AG09309 (cell line): ENCODE measurements at places on chromosomes 6 and 20.

GRCh38 chr6:55069132-55069781 is 105.1 kb upstream of the HCRTR2 start:
- peak; percentile 31 for DNase-seq

DNA sequence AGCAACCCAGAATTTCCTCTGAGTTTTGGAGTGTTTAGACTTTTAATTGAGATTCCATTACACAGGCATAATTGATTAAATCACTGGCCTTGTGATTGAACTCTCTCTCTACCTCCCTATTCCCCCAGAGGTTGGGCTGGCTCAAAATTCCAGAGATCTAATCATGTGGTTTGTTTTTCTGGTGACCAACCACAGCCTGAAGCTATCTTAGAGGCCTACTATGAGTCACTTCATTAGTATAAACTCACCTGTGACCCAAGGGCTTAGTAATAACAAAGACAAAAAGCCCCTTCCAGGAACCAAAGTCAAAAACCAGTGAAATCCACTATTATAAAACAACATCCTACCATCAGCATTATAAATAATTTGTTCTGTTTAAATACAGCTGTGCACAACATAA is 992.5 kb upstream of the CITED2 start:
- DNase-seq = no peak

- no peak for DNase-seq
These were observed 19.1 kb downstream of the XRN2 start for GRCh38 chr20:21322083-21322710.

DNA sequence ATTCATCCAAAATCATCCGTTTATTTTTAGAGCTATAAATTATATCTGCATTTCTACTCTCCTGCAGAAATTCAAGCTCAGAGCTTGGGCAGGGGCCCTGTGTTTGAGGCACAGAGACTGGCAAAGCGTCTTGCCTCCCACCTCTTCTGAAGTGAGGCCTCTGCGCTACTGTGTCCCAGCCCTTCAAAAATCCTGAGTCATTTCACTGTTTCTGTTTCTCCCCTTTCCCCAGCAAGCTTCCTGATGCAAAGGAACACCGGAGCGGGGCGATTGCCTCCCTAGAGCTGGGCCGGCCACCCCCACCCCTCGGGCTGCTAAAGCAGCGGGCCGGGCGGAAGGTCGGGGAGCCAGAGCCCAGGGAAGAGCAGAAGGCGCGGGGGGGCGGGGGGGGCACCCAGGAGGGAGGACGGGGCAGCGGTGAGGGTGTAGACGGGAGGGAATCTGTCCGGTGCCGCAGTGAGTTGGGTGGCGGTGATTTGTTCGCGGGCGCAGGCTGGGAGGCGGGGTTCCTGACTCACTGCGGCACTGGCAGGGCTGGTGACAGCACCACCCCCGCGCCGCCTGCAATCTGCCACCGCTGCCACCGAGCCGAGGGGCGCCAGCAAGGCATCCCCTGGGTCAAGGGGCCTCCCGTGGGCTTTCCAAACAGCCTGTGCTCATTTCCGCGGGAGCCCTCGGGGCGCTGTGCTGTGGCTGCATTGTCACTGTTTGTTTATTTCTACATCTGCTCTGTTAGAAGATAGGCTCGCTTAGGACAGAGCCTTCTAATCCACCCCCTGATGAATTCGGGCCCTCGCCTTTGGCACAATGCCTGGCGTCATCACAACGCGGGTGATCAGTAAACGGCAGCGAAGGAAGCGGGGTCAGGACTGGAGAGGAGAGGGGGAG is 46.5 kb upstream of the SNAP25 start:
- DNase-seq = no peak

- DNase-seq = no peak
These were observed at the start of gene PBOV1 for GRCh38 chr6:138218449-138218848. TSS of gene PBOV1 (minus strand) at chr6:138218491. CDS start at chr6:138218395, 96 bp downstream.
